Retina (tissue), 1 donor: ENCODE measurements at places on chromosomes 4 and X.
A peak's percentile ranks its signal among the peaks of the same experiment; 100 is the strongest.

DNA sequence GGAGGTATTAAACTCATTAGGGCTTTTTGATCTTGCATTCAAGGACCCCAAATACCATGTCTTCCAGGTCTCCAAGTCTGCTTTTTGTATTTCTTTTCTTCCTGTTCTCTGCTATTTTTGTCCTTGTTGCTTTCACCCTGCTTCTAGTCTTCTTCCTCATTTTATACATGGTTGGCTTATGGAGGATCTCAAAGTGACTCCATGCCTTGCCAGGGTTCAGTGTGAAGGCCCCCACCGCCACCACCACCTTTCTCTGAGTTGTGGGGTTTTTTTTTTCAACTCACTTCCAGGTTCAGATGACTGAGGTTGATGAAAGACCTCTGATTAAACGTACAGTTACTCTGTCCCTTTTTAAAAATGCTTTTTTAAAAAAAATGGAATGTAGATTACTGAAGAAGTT, 96.3 kb downstream of the MAML3 start:
- DNase-seq: no peak

GRCh38 chr4:181860157-181860556, 383.0 kb upstream of the TENM3 start:
- DNase-seq: no peak

DNA sequence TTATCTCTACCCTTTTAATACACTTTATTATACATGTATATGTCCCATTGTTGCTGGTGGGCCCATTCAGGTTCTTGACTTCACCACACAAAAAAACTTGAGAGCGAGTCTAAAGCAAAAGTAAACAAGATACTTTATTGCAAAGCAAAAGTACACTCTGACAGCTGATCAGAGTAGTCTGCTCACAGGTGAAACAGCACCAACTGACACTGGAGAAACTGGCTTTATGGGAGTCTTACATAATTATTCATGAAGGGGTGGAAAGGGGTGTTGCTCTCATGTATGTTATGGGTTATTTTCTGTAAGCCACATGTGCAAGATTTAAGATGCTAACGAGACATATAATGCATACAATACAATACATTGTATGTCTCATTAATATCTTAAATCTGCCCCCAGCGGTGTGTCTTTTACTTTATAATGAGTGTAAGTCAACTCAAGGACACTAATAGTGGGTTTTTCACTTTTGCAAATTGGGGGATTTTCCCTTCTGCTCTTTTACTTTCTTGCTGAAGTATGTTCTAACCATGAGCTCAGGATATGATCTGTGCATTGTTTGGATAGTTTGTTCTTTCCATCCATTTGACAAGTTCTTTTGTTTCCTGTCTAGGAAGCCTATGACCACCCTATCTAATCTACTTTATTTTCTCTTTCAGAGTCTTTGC, 256.1 kb upstream of the ITM2A start:
- no peak for DNase-seq

DNA sequence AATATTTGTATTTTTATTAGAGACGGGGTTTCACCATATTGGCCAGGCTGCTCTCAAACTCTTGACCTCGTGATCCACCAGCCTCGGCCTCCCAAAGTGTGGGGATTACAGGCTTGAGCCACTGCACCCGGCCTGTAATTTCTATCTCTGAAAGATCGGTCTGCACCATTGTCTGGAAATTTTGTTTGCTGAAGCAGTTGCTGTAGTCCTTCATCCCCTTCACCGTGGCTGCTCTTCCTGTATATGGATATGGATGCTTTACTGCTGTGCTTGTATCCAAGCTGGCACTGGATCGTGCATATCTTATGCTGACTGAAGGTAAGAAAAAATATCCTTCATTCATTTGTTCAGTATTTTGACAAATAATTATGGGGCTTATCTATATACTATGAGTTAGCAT, 338.4 kb upstream of the GNPDA2 start:
- no peak for DNase-seq

DNA sequence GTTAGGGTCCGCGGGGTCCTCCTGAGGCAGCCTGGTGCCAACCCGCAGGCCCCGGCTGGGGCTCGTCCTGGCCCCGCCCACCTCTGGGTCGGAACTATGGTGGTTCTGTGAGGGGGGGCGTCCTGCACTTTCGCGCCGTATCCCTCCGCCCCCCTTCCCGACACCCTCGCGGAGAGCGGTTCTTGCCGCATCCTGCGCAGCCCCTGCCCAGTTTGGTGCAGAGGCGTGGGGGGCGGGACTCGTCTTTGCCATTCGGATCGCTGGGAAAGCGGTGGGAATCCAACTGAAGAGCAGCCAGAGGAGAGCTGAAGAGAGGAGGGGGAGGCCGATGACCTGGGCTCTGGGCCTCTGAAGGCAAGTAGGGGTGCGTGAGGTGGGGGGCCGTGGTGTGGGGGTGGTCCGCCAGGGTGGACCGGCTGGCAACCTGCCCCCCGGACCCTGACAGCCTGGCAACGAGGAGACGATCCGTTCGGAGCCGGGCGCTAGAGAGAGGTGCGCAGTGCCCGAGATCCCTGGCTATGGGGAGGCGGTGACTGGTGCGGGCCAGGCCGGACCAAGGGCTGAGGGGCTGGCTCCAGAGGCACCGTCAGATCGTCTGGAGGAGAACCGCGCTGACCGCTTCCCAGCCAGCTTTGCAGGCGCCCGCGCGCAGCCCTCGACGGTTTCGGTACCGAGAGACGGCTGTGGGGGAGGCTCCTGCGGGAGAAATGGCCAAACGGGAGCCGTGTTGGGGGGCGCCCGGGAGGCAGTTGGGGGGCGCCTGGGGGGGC, at the start of gene GPRASP1:
Gene GPRASP1, plus strand, starts transcription at position 242 of the 770 bp plus-strand sequence. CDS start 2,431 bp downstream, outside the sequence.
- DNase-seq: peak; percentile 82

GRCh38 chr4:82852751-82853285, 38.1 kb downstream of the SEC31A start:
- DNase-seq: no peak

GRCh38 chr4:41525129-41525528, 12.8 kb upstream of the LIMCH1 start:
- peak; percentile 61 for DNase-seq
